ENCODE measurements at places on chromosomes 5 and 9.

- DNase-seq = no peak
Observed at GRCh38 chr5:138963763-138964371, 88.7 kb upstream of the LRRTM2 start.

DNA sequence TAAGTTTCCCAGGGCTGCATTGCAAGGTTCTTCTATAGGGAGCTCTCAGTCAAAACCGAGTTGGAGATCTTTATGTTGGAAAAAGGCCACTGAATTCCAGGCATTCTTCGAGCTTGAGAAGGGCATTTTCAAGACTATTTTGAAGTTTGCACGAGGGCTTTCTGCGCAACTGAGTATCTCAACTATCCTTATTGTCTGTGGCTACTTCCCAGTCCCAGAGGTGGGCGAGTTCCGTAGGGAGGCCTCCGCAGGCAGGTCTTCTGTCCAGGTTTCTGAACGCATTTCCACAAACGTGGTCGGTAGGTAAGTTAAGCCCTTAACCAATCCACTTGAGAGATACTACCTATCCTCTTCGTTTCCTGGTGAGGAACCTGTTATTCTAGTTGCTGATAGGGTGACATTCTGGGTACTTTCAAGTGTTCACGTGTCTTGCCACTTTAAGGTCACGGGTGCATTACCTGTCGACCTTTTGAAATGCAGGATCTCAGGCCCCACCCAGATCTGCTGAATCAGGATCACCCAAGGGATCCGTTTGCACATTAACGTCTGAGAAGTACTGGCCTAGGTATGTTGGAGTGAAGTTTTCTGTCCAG is 51.4 kb upstream of the TJP2 start:
- DNase-seq = peak; percentile 49

- DNase-seq = no peak
Observed at GRCh38 chr5:14447958-14448911, 133.4 kb upstream of the OTULINL start.

- no peak for DNase-seq
Observed at GRCh38 chr5:176956756-176957155, 49.8 kb downstream of the UIMC1 start.

DNA sequence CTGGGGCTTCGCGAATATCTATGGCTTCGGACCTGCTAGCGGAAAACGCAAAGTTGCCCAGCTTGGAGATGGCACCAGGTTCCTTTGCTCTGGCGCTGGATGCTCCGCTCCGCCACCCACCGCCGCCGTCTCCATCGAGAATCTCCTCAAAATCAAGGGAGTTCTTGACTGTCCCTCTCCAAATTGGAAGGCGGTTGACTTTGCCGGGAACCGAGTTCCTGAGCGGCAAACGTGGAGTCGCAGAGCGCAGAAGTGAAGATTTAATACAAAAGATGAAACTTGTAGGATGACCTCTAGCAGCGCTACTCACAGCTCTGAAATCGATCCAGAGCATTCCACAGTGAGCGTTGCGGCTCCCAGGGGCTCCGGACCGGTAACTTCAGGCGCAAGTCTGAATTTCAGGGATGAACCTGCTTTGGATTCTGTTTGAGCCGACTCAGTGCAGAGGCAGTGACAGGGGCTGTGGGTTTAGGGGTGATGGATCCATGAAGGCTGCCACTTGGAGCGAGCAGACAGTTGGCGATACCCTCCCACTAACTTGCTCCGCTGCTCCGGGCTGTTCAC is 1641.5 kb upstream of the C9orf72 start:
- no peak for DNase-seq
